Uterus (tissue), 4 donors: ENCODE measurements at places on chromosomes 5 and 9.
A peak's percentile ranks its signal among the peaks of the same experiment; 100 is the strongest.

DNA sequence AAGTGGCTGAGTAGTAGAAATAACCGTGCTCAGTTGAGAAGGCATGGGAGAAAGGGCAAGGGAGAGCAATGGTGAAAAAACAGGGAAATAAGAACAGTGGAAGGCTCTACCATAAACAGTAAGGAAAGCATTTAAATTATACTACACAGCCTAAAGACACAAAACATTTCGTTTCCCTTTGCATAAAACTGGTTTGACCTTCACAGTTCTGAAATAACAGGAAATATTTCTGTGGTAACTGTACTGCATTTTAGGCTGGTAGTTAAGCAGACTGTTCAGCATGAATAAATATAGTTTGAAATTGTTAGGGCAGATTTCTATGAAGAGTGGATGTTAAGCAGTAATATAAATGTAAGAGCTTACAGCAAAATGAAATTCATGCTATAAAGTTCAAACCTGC is 147.5 kb downstream of the CSNK1G3 start:
- H3K27ac ChIP-seq = no peak overlapping the region
- no peaks in the 10 kb centered on the region for H3K36me3 ChIP-seq
- no peaks in the 10 kb centered on the region for H3K27me3 ChIP-seq
- H3K4me1 ChIP-seq = no peaks in the 10 kb centered on the region
- no peak overlapping the region for H3K4me3 ChIP-seq

GRCh38 chr5:21774801-21775200 is 1078.3 kb downstream of the CDH12 start:
- no peaks in the 10 kb centered on the region for H3K4me1 ChIP-seq
- no peak overlapping the region for H3K4me3 ChIP-seq
- no peaks in the 10 kb centered on the region for H3K27me3 ChIP-seq

DNA sequence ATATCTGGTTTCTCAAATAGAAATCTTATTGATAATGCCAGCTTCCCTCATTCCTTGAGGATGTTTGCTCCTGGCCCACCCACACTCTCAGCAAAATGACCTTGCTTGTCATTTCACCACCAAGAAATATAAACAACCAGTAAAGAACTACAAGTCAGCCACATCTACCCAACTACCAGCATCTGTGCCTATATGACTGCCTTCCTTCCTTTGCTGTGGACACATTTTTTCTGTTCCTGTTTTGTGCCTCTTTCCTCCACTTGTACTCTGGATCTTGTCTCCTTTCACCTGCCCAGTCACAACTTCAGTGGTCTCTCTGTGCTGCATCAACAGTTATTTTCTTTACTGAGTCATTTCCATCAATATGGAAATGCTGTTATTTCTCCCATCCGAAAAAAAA is 20.3 kb downstream of the KIF2A start:
- no peaks in the 10 kb centered on the region for H3K36me3 ChIP-seq
- H3K4me1 ChIP-seq = no peaks in the 10 kb centered on the region
- no peaks in the 10 kb centered on the region for H3K27me3 ChIP-seq
- no peak for DNase-seq
- H3K4me3 ChIP-seq = no peak overlapping the region

- no peaks in the 10 kb centered on the region for H3K4me1 ChIP-seq
- H3K27me3 ChIP-seq = no peaks in the 10 kb centered on the region
- H3K4me3 ChIP-seq = no peak overlapping the region
- no peaks in the 10 kb centered on the region for H3K36me3 ChIP-seq
Observed at GRCh38 chr9:81083854-81084512, 605.4 kb downstream of the TLE1 start.

DNA sequence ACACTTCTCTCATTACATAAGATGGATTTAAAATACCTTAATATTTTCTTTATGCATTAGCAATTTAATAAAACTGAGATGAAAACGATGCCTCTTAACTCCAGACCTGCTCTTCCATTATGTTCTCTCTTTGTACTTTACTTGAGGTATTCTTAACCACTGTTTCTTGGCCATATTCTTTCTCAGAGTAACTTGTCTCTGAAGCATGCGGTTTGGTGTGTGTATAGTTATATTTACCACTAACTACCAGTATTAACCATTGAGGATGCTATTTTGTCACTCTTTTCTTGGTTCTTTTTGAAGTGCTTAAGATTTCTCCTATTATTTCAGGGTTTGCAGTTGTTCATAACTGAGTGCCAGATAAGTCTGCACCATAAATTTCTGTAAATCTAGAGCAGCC is 17.9 kb downstream of the TMEM167A start:
- no peak for DNase-seq
- H3K27me3 ChIP-seq = no peaks in the 10 kb centered on the region

GRCh38 chr5:89934069-89934468 is 475.5 kb downstream of the CETN3 start:
- no peaks in the 10 kb centered on the region for H3K36me3 ChIP-seq
- H3K4me1 ChIP-seq = no peaks in the 10 kb centered on the region
- H3K27me3 ChIP-seq = no peaks in the 10 kb centered on the region
- no peak overlapping the region for H3K4me3 ChIP-seq

DNA sequence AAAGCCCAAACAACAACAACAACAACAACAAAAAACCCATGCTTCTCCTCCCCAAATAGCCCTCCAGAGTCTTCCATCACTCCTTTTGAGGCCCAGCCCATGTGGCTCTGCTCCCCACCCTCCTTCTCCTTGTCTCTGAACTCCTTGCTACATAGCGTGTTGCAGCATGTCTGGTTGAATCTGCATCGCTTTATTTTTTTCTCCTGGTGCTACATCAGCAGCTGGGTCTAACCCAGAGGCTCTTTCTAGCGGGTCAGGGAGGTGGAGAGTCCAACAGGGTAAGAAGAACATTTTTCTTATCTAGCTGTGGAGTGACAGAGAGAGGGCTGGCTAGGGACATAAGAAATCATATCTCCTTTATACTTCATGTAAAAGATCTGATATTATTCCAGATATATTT is 18.4 kb downstream of the NXNL2 start:
- no peaks in the 10 kb centered on the region for H3K36me3 ChIP-seq
- no peak overlapping the region for H3K4me3 ChIP-seq
- H3K27me3 ChIP-seq = no peaks in the 10 kb centered on the region
- H3K4me1 ChIP-seq = no peaks in the 10 kb centered on the region
- DNase-seq = no peak
- no peak overlapping the region for H3K27ac ChIP-seq

DNA sequence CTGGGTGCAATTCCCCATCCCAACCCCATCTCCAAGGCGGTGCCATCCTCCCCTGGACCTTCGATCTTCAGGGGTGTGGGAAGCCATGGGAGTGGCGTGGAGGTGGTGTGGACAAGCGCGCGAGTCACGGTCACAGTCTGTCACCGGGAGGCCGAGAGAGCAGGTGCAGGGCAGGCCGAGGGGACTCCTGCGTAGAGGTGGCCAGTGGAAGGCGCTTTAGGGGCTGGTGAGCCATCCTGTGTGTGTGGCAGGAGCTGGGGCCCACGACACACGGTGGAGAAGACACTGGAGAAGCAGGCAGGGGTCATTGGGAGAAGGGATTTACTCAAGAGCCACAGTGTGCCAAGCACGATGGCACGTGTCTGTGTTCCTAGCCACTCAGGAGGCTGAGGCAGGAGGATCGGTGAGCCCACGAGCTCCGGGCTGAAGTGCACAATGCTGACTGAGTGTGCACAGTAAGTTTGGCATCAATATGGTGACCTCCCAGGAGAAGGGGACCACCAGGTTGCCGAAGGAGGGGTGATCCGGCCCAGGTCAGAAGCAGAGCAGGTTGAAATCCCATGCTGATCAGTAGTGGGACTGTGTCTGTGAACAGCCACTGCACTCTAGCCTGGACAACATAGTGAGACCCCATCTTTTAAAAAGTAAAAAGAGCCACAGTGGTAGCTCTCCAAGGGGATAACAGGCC is 145.1 kb upstream of the PHYKPL start:
- no peak overlapping the region for H3K27ac ChIP-seq
- H3K4me1 ChIP-seq = no peaks in the 10 kb centered on the region
- H3K4me3 ChIP-seq = no peak overlapping the region
- H3K36me3 ChIP-seq = no peaks in the 10 kb centered on the region
- DNase-seq = no peak
- H3K27me3 ChIP-seq = no peaks in the 10 kb centered on the region

GRCh38 chr9:130240410-130241197 is 25.0 kb upstream of the HMCN2 start:
- H3K4me1 ChIP-seq = no peaks in the 10 kb centered on the region
- no peaks in the 10 kb centered on the region for H3K36me3 ChIP-seq
- no peak overlapping the region for H3K4me3 ChIP-seq
- DNase-seq = peak; percentile 65
- H3K27ac ChIP-seq = no peak overlapping the region
- no peaks in the 10 kb centered on the region for H3K27me3 ChIP-seq

- DNase-seq = no peak
- H3K27me3 ChIP-seq = no peaks in the 10 kb centered on the region
- peaks cover 18% of the 10 kb centered on the region for H3K4me1 ChIP-seq
- no peaks in the 10 kb centered on the region for H3K36me3 ChIP-seq
- peak overlapping the region; percentile 44 for H3K27ac ChIP-seq
- no peak overlapping the region for H3K4me3 ChIP-seq
Observed at GRCh38 chr5:151094030-151094851, 13.4 kb upstream of the TNIP1 start.

DNA sequence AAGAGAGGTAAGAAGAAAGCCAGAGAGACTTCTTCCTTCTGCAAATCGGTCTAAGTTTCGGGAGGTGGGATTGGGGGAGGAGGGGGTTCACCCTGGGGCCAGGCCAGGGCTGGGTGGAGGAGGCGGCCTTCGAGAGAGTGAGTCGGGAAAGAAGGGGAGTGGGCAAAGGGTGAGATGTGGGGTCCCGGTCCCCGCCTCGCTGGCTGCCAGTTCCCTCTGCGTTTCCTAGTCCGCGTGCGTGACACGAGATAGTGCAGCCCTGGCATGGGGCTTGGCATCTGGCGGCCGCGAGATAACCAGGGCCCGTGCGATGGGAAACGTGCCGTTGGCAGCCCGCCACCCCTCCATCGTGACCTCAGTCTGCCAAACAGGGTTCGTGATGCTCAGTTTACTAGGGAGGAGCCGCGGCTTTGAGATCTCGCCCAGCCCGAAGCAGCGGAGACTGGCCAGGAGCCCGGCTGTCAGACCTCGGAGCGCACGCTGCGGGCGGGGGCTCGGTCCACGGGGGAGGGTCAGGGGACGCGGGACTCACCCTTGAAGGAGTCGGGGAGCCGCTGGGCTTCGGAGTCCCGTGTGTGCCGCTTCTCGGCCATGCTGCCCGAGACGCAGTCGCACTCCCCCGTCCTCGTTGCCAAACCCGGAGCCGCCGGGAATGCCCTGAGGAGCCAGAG is at the start of gene STOM:
STOM (minus strand) TSS at position 656 of the 671 bp plus-strand sequence; CDS start at position 593, 63 bp downstream.
- peak within 1 kb of the TSS; percentile 68 for H3K4me3 ChIP-seq
- H3K36me3 ChIP-seq = no peaks in the 10 kb centered on the region
- H3K27ac ChIP-seq = peak within 1 kb of the TSS; percentile 97
- H3K27me3 ChIP-seq = no peaks in the 10 kb centered on the region
- peaks cover 5% of the 10 kb centered on the region for H3K4me1 ChIP-seq

DNA sequence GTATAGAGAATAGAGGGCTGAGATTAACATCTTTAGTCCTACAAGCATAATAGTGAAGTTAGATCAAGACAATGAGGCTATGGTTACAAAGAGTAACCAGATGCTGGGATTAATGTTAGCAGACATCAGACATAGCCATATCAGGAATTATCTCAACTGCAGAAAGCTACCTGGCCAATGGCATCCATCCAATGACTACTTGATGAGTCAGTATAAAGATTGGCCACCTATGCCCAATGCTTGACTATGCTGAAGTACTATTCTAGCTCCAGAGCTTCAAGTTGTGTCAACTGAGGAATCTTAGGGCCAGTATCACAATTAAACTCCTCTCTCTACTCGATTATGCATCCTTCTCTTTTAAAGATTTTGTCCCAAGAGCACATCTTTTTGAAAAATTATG is 541.4 kb downstream of the PRELID2 start:
- H3K36me3 ChIP-seq = no peaks in the 10 kb centered on the region
- no peaks in the 10 kb centered on the region for H3K4me1 ChIP-seq
- H3K4me3 ChIP-seq = no peak overlapping the region
- no peak for DNase-seq
- no peak overlapping the region for H3K27ac ChIP-seq

- H3K27me3 ChIP-seq = no peaks in the 10 kb centered on the region
- peaks cover 12% of the 10 kb centered on the region for H3K4me1 ChIP-seq
- DNase-seq = peak; percentile 61
- H3K27ac ChIP-seq = peak overlapping the region; percentile 99
- H3K4me3 ChIP-seq = peak overlapping the region; percentile 75
Observed at GRCh38 chr9:92324889-92325268, 271 bp downstream of the NOL8 start.

GRCh38 chr9:9002826-9003583 is 1203.4 kb upstream of the DMAC1 start:
- no peak overlapping the region for H3K4me3 ChIP-seq
- H3K27ac ChIP-seq = no peak overlapping the region
- H3K36me3 ChIP-seq = no peaks in the 10 kb centered on the region
- H3K27me3 ChIP-seq = no peaks in the 10 kb centered on the region
- DNase-seq = no peak

DNA sequence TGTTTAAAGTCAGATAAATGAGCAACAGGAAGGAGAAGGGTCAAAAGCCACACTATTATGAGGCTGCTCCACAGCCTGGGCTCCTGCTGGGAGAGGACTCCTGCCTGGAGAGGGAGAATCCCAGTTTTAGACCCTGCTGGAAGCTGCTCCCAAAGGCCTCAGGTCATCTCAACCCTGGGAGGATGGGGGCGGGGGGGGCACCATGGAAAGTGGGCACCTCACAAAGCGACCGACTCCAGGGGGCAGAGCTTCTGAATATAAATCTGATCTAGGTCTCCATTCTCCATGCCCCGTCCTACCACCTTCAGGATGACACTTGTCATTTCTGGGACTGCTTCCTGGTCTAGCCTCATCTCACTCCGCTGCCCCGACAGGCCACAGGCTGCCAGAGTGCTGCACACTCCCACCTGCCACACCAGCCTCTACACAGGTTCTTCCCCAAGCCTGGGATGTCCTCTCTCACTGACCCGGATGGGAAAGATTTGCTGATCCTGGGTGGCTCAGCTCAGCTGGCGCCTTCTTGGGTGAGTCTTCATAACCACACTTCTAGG is 183.4 kb downstream of the GAPVD1 start:
- no peaks in the 10 kb centered on the region for H3K4me1 ChIP-seq
- H3K27ac ChIP-seq = no peak overlapping the region
- no peaks in the 10 kb centered on the region for H3K36me3 ChIP-seq
- no peaks in the 10 kb centered on the region for H3K27me3 ChIP-seq
- no peak for DNase-seq
- H3K4me3 ChIP-seq = no peak overlapping the region

GRCh38 chr5:68652534-68652965 is 437.0 kb downstream of the PIK3R1 start:
- no peaks in the 10 kb centered on the region for H3K4me1 ChIP-seq
- H3K27me3 ChIP-seq = no peaks in the 10 kb centered on the region
- DNase-seq = peak; percentile 77
- peak overlapping the region; percentile 82 for H3K27ac ChIP-seq

GRCh38 chr5:83376461-83376860 is 95.1 kb upstream of the VCAN start:
- DNase-seq = no peak
- no peaks in the 10 kb centered on the region for H3K4me1 ChIP-seq
- no peaks in the 10 kb centered on the region for H3K36me3 ChIP-seq
- H3K4me3 ChIP-seq = no peak overlapping the region

DNA sequence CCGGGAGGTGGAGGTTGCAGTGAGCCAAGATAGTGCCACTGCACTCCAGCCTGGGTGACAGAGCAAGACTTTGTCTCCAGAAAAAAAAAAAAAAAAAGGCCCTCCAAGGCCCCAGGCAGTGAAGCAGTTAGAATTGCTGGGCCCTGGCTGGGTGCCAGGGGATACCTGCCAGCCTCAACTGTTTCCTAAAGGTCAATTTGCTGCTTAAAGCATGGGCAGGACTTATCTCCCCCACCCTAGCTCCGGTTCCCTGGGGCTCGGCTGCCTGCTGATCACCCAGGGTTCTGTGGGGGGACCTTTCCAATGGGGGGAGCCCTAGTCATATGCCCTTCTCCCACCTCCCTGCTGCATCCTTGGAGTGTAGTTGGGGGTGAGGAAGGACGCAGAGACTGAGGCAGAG is 25.7 kb downstream of the NCS1 start:
- H3K4me1 ChIP-seq = no peaks in the 10 kb centered on the region
- no peaks in the 10 kb centered on the region for H3K36me3 ChIP-seq
- H3K27ac ChIP-seq = no peak overlapping the region
- no peak for DNase-seq
- no peaks in the 10 kb centered on the region for H3K27me3 ChIP-seq
